ENCODE measurements at places on chromosomes 2 and 18. TPM values are rescaled to one million over a fixed set of nuclear protein-coding genes. Genes with fewer than 3 reads are reported as not detected.

- no peak for DNase-seq
Measured at GRCh38 chr2:213234641-213235040, 49.6 kb upstream of the SPAG16 start.

GRCh38 chr18:48032876-48033789 lies 102.7 kb upstream of the SMAD2 start:
- DNase-seq: no peak

DNA sequence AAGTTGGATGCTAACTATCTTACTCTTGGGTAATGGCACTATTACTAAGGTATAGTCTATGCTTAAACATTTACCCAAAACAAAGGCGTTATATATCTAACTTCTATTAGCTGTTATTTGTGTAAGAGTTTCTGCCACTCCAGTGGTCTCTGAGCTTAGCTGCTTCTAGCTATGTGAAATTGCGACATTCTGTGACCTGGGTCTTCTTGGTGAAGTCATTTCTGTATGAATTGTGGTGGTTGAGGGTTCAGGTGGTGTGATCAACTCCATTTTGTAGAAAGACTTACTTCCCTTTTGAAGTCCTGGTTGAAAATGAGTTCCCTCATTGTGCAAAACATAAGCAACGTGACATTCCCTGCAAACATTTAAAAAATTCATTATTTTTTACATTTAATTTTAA lies 221.6 kb downstream of the PIK3C3 start:
- no peak for DNase-seq

The CDH2 gene
- 21.2 TPM for total RNA-seq

DNA sequence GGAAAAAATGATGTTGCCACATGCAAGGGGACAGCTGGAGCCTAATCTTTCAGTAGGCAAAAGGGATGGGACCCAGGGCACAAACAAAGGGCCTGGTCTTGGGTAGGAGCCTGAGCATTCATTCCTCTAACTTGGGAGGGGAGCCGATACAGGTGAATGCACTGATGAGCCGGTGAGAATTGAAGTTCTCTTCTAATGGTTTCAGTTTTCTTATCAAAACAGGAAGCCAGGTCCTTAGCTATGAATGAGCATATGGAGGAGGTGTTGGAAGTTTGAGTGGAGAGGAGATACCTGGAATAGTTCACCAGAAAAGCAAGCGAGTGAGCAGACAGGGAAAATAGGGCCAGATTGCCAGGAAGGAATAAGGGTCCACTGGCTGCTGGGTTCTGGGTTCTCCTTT lies 10.1 kb downstream of the DPP4 start:
- no peak for DNase-seq

GRCh38 chr18:13269013-13269280 lies 50.4 kb downstream of the LDLRAD4 start:
- no peak for DNase-seq

- no peak for DNase-seq
Measured at GRCh38 chr2:7849027-7849426, 832.8 kb upstream of the ID2 start.

DNA sequence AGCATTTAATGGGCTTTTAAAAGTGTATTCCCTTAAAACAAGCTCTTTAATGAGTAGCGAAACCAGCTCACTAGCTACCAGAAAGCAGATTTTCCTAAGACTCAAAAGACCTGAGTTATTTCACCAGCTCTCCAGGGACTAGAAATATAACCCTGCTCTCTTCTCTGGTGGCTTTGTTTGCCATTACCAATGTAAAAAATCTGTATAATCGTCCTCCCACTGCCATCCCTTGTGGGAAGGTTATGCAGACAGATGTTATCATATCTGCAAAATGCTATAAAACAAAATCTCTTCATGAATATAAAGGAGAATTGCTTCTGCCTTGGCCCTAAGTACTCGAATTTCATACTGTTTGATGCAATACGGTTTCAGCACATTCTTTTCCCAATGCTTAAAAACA lies 335.2 kb downstream of the NUP35 start:
- DNase-seq: no peak

The GKN2 gene
- not detected for total RNA-seq

The TXNDC9 gene
- 51.9 TPM for total RNA-seq

The IL1A gene
- total RNA-seq: not detected

The LINC00305 gene
- not detected for total RNA-seq

Measured in myocyte (in vitro differentiated cells).